T-helper 22 cell (primary cell): ENCODE measurements at places on chromosomes 4 and X.

DNA sequence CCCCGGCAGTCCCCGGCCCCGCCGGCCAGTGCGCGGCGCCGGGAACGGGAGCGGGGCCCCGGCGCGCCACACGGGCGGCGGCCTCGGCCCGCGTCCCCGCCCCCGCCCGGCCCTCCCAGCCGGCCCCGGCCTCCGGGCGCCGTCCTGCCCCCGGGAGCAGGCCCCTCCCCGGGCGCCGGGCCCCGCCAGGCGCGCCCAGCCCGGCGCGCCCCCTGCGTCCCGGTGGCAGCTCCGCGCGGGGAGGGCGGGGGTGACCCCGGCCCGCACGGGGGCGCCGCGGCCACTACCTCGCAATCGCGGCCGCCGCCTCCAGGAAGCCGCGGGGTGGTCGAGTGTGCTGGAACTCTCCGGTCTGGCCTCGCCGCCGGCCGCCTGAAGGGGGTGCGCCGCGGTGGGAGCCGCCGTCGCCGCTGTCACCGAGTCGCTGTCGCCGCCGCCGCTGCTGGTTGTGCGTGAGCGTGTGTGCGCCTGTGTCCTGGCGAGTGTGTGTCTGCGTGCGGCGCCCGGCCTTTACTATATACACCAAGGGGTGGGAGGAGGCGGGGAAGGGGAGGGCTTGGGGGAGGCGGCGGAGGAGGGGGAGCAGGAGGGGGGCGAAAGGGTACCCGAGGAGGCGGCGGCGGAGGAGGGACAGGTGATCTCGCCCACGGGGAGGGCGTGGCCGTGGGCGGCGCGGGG is at the start of gene RAI2:
TSS of gene RAI2 (minus strand) at position 488 of the 678 bp plus-strand sequence. CDS start 59,288 bp downstream, outside the sequence.
- DNase-seq, result peak; percentile 4

GRCh38 chr4:11418610-11419009 is 10.1 kb downstream of the HS3ST1 start:
- DNase-seq, result no peak

DNA sequence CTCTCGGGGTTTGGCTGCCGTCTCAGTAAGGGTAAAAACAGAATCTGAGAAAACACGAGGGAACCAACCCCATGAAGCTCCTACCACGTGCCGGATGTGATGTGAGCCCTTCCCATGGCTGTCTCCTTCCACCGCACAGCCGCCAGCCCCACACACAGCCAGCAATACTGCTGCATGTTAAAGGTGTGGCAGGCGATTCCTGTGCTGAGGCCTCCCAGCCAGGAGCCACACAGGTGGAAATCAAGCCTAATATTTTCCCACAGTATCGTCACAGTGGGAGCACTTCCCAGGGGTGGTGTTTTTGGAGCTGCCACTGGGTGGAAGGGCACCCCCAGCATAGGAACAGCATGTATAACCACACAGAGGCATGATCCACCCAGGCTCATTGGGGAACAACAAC is 77.5 kb downstream of the SLC2A9 start:
- DNase-seq, result no peak

DNA sequence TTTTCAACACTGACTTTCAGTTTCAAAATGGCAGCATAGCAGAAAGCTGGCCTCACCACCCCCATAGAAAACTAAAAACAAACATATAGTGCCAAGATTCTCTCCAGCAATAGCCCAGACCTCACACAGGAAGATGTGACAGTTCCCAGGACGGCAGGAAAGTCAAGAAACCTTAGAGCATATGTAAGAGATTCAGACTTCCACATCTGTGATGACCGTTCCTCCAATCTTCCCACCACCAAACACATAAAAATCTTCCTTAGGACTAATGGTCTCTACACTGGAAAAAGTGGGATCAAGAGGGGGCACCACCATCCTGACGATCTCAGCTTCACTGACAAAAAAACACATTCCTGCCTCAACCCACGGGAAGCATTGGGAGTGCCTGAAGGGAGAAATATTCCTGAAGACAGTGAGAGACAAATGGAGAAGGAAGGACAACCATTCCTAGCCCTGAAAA is 134.1 kb upstream of the CPXCR1 start:
- DNase-seq, result no peak

DNA sequence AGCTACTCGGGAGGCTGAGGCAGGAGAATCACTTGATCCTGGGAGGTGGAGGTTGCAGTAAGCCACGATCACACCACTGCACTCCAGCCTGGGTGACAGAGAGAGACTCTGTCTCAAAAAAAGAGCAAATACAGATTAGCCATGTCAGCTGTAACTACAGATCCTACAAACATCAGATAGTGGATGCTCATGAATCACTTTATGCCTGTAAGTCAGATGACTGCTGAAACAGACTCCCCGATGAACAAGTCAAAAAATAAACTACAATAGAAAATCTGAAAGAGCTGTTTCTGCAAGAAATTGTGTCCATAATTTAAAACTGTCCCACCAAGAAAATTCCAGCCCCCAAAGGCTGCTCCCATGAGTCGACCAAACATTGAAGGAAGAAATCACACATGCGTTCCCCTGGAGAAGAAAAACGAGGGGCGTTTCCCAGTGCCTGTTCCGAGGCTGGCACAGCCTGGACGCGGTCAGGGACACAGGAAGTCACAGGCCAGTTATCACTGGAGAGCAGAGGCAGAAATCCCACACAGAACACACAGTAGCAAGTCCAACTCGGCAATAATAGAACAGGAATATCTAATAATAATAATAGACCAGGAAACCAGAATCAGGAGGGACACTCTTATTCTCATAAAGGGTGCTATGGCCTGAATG is 30.0 kb upstream of the GTPBP6 start:
- no peak for DNase-seq

GRCh38 chrX:19593690-19594089 is 78.4 kb upstream of the MAP3K15 start:
- no peak for DNase-seq

GRCh38 chr4:140865253-140866217 is 109.3 kb upstream of the TBC1D9 start:
- no peak for DNase-seq

GRCh38 chr4:89781321-89781720 is 55.6 kb downstream of the SNCA start:
- no peak for DNase-seq
